ENCODE measurements at places on chromosomes 6 and 20.

DNA sequence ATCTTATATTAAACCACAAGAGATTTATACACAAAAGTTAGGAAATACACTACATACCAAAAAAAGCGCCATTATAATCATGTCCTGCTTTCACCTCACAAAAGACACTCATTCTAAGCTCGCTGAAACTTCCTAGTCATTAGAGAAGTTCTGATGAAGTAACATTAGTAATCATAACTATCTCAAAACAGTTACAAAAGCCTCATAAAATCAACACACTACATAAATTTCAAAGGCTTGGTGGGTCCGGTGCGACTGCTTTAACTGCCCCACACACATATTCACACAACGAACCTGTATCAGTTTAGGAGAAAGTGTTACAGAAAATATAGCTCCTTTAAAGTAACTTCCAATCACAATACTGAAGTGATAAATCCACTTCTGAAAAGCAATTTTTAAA, 1.9 kb downstream of the PHIP start:
- no peak for DNase-seq

GRCh38 chr20:51128198-51128597, 105.3 kb upstream of the KCNG1 start:
- peak; percentile 25 for DNase-seq

GRCh38 chr6:157726892-157727628, 96.0 kb upstream of the SNX9 start:
- no peak for DNase-seq

DNA sequence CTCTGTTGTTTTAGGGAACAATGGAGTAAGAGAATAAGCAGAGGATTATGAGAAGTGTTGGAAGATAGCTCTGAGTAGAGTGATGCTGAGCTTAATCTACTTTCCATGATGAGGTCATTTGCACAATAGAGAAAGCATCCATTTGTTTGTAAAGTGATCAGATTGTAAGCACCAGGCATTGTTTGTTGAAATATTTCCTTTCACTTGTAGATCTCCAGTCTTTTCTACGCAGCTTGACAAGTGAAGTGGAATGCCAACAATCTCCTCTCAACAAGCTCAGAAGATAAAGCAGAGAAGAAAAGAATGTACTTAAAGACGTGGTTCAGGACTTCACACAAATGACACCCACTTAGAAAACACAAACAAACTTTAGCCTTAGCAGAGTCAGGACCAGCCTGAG, 80.1 kb upstream of the MARCKS start:
- DNase-seq: no peak

DNA sequence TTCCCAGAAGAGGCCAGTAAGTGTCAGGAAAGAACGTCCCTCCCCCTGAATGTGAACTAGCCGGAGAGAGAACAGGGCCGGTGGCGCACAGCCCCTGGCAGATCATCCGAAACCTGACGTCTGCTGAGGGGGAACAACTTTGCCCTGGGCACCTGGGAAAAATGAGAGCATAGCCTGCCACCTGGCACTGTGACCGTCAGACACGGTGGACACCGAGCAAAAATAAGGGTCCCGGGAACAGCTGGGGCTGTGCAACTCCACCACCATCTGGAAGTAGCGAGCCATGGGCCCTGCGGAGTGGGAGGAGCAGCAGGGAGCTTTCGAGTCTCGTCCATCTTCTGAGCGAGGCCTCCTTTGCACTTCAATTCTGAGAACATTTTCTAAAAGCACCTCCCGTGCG, 110.8 kb downstream of the EDN3 start:
- DNase-seq: no peak

DNA sequence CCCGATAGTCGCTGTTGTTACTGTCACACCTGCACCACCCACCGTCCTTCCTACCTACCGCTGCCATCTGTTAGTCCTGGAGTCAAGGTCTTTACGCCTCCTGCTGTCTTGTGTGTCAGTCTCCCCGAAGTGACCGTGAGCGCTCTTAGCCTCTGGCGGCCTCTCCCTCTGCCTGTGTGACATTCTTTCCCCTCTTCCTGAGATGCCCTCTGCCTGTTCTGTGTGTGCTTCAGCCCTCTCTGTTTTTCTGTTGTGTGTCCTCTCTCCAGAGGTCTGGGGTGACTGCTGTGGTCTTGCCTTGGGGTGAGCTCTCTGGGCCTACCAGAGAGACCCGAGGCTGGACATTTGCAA, 54.9 kb downstream of the TCP11 start:
- no peak for DNase-seq

DNA sequence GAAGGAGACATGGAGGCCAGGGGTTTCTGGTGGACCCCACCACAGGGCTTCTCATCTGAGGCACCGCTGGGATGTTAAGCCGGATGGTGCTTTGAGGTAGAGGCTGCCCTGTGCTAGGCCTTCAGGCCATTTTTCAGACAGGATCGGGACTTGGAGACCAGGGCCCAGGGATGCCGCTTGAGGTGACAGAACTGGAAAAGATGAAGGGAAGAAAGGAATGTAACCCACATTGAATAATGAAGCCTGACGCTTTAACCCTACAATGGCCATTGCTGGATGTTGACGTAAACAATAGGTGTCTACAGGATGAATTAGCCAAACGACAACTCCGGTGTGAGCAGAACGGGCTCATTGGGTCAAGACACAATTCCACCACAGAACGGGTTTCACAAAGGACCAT, 62.5 kb downstream of the CEBPB start:
- DNase-seq: no peak

Measured in activated CD4-positive, alpha-beta memory T cell treated with anti-CD3 and anti-CD28 coated beads, Interleukin-2, amount 10 ng/mL, durations not matched to agents 7 days and 5 days (primary cell).